ENCODE measurements at places on chromosomes 11 and 22.

DNA sequence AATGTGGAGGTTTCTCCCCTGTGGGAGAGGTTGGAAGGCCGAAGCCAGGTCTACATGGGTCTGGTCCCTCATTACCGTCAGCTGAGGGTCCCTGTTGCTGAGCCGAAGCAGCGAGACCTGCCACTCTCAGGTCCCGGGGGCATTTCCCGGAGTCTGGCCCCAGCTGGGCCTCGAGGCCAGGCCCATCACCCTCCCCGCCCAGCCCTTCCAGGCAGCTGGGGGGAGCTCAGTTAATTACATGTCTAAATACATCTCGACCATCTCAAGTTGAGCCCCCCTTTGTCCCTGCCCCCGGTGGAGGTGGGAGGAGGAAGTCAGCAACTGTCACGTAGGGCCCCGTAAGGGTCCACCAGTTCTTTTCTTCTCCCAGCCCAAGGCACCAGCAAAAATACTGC lies 3.6 kb downstream of the CDKN1C start:
- DNase-seq, result no peak

- DNase-seq, result peak; percentile 34
Measured at GRCh38 chr11:124745835-124746620, 6.0 kb downstream of the VSIG2 start.

DNA sequence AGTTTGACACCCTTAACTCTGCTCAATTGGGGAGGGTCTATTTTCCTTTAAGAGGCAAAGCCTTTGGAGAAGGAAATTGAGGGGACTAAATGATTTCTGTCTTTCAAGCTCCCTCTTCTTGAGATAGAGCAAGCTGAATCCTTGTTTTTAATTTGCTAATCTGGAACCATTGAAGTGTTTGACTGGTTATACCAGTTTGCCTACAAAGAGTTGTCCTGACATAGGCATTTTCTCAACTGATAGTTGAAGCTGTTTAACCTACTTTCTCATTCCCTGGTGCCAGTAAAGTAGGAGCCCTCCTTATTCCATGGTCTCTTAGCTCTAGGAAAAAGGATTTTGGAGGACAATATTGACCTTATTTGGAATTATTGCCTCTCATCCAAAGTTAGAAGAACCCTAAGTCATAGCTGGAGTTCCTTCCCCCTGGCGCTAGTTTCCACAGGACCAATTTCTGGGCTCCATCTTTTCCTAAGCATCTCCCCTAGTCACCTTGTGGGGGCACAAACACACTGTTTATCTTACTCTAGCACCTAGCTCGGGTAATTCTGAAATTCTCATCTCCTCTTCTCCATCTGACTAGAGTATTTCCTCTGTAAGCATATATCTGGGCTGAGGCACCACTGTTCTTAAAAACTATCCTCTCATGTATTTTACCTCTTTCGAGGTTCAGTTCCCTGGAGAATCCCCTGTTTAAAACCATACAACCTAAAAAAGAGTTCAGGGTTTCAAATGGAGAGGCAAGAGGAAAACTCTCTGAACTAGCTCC lies 7.4 kb downstream of the ZDHHC5 start:
- DNase-seq, result no peak

- no peak for DNase-seq
Measured at GRCh38 chr22:21760640-21761039, 25.0 kb upstream of the YPEL1 start.

GRCh38 chr11:64259533-64260067 lies 8.3 kb downstream of the PLCB3 start:
- DNase-seq, result no peak
